ENCODE measurements at places on chromosomes 4 and X.

GRCh38 chr4:3158841-3159240, 84.4 kb downstream of the HTT start:
- DNase-seq: no peak

DNA sequence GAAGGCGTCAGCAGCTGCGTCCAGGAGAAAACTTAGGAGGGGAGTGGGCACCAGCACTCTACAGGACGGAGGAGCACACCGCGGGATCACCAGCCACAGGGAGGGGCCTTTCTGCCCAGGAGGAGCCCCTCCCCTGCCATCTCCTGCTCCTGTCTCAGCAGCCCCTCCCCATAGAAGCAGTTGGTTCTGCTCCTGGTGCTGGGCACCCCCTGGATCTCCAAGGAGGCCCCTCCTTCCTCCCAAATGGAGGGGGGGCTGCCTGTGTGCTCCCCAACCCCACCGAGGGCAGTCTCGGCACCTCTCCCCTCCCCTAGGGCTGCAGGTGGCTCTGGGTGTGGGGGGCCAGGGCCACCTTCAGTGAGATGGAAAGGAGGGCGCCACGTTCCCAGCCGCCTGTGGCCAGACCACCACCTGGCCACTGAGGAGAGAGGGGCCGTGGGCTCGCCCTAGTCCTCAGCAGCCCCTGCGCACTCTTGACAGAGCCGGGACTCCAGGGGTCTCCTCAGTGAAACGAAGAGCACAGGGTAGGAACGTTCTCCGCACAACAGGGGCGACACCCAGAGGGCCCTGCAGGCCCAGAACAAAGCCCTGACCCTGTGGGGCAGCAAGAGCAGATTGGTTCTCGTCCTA, 37.8 kb downstream of the CPLX1 start:
- DNase-seq: no peak

DNA sequence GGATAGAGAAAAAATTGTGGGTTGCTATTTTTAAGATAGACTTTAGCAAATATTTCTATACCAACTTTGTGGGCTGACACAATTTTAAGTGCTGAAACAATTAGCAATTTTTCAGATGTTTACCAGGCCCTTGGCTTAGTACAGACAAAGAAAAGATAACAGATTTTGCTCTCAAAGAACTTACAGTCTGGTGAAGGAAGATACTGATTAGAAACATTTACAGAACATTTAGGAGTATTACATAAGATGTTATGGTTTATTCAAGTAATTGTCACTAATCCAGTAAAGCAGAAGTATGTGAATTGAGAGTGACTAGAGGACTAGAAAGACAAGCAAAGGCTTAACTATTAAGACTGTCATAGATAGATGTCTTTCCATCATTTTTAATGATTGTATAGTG, 35.3 kb upstream of the NDUFC1 start:
- no peak for DNase-seq

- DNase-seq: no peak
Observed at GRCh38 chrX:24333371-24333770, 19.5 kb upstream of the SUPT20HL2 start.

DNA sequence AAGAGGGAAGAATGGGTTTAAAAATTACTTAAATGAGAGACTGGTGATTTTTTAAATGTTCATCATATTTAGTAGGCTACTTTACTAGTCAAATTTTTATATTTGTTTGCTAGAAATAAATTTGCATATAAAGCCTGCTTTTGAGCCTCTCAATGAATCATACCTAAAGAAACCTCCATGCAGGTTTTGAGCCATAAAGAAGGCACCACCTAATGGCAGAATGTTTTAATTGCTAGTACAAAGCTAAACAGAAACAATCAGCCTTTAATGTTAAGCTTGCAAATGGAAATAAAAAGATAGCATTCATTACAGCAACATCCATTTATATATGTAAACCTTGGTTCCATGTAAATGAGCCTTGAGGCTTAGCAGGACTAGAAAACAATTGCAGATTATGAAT, 989.7 kb downstream of the CCSER1 start:
- no peak for DNase-seq

Measured in BJ (cell line).